ENCODE measurements at places on chromosomes 3 and 15.

- DNase-seq = no peak
Measured at GRCh38 chr3:141021261-141021660, 29.9 kb upstream of the SPSB4 start.

DNA sequence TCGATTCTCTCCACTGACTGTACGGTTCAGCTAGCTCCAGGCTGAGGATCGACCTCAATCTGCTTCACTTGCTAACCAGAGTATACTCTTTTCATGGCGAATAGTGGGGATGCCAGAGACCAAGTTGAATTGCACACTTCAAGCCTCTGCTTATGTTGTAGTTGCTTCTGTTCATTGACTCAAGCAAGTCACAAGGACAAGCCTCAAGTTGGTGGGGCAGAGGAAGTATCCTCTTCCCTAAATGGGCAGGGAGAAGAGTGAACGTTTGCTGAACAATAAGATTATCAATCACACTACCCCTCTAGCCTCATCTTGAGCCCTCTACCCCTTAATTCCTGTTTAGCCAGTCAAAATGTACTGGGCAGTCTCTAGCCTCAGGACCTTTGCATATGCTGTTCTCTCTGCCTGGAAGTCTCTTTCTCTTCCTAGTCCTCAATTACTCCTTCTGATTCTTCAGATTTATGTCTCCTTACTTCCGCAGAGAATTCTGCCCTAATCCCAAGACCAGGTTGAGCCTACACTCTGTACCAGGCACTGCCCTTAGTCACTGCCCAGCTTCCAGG lies 390.4 kb upstream of the PROK2 start:
- DNase-seq = no peak

GRCh38 chr3:26522919-26523318 lies 99.7 kb upstream of the LRRC3B start:
- no peak for DNase-seq

- DNase-seq = no peak
Measured at GRCh38 chr15:39357480-39358268, 223.2 kb upstream of the THBS1 start.

DNA sequence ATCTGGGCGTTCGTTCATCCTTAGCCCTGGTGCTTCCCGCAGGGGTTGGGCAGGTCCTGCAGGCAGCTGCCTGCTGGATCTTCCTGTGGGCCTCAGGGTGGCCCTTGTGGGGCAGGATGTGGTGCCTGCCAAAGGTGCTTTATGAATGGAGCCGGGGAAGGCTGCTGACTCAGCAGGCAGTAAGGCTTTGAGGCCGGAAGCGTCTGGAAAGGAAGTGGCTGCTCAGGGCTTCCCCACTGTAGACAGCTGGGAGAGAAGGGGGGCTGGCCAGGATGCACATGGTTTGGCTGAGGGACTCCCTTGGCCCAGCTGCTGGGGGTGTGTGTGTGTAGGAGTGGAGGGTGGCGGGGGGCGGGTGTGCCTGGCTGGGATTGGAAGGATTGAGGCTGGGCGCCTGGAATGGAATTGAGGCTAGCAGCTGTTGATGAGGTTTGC lies 12.9 kb downstream of the CD276 start:
- peak; percentile 85 for DNase-seq

DNA sequence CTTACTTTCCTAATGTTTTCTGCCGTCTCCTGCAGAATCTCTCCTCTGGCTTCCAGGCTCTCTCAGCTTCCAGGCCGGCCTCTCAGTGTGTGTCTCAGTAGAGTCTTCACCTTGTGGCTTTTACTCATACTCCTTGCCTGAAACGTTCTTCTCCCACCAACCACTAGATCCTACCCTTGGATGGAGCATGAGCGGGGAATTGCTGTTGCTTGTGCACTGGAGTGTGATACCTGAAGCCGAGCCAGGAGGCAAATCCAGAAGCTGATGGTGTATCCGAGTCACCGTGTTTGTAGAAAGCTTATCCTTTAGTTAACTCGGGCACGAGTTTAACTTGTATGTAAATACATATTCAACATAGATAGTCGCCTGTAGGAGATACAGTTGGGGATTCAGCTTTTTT lies 285.0 kb upstream of the C2CD4B start:
- no peak for DNase-seq

DNA sequence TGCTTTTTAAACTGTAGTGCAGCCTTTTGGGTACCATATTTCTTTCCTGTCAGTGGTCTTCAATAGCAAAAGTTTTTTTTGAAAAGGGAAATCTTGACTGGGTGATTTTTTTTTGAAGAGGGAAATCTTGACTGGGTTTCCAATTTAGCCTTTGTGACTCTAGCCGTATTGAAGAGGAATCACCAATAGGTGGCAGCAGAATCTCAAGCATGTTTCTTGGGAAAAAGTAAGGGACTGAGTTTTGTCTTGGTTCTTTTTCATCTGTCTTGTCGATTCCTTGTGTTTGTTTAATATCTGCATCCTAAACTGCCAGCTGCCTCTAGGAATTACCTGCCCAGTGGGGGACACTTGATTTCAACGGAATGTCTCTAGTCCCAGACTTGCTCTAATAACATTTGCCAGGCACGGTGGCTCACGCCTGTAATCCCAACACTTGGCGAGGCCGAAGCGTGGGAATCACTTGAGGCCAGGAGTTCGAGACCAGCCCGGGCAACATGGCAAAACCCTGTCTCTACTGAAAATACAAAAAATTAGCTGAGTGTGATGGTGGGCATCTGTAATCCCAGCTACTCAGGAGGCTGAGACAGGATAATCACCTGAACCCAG lies 89.2 kb downstream of the RBPMS2 start:
- DNase-seq = no peak

DNA sequence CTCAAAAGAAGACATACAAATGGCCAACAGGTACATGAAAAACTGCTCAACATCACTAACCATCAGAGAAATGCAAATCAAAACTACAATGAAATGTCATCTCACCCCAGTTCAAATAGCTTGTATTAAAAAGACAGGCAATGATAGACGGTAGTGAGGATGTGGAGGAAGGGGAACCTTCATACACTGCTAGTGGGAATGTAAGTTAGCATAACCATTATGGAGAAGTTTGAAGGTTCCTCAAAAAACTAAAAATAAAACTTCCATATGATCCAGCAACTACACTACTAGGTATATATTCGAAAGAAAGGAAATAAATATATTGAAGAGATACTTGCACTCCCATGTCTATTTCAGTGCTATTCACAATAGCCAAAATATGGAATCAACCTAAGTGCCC lies 62.8 kb upstream of the PPARG start:
- DNase-seq = no peak

DNA sequence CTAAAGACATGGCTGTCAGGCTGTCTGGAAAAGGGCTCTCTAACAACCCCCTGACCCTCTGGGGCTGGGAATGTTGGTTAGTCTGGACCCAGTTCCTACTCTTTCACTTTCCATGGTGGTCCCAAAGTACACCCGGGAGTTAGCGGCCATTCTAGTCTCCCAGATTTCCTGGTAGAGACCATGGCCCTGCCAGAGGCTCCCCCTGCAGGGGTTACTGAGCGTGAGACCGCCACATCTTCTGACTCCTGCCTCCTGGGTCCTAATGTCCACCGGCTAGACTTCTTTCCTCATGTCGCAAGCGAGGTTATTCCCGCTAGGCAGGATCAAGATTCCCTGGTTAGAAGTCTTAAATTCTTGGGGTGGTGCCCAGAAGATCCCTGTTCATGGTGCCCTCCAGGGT lies 540.0 kb upstream of the ROBO1 start:
- DNase-seq = no peak

DNA sequence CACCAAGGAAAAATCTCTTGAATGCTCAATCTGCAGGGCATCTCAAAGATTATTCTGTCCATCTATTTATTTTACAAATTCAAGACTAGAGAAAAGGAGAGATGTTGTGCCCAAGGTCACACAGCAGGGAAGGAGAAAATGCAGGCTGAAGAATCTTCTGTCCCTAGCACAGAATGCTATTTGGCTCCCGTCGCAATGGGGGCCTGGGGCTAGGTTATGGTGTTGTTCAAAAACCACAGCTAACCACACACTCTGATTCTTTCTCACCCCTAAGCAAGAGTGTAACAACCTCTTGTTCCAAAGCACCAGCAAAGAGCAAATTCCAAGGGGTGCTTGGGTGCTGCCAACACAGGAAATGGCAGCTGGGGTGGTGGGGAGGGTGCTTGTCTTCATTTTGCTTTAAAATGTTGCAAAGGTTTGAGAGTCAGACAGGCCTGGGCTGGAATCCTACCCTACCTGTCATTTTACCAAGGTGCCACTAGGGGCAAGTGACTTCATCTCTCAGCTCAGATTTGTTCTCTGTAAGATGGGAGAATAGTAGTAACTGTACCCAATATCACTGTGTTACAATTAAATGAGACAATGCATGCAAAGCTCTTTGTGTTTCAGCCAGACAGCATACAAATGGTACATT lies 112.5 kb downstream of the ADAMTS9 start:
- DNase-seq = no peak

DNA sequence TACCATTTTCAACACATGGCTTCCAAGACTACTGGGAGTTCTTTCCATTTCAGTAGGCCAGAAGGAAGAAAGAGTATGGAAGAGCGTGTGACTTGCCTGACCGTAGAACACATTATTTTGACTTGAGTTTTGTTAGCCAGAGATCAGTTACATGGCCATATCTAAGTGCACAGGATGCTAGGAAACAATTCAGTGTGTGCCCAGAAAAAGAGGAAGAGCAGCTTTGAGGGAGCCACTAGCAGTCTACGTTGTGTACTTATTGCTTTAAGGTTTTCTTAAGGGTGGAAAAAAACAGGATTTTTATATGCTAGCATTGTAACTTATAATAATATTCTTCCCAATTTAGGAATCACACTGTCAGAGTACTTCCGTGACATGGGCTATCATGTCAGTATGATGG lies 44.1 kb upstream of the GRAMD1C start:
- no peak for DNase-seq

DNA sequence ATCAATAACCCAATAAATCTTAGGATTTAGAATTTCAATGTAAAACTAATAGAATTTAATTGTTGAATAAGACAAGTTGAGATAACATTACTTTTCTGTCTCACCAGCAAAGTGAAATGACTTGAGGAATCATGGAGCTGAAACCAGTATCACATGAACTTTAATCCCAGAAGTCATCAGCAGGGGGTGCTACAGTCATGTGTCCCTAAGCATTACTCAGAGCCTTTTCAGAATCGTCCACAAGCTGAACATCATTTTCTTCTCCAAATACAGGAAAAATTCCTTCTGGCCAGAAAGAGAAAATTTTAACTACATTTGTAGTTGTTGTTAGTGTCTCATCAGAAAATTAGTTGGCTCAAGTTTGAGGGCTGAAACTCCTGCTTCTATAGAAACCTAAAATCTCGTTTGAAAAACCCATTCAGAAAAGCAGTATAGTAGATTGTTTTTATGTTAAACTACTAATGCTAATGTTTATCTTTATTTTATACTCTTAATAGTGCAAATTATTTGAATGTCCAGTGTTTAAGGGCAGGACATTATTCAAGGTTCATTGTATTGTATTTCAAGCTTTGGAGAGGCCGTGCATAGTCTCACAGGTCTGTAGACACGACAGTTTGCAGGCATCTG lies 384.1 kb downstream of the PLOD2 start:
- DNase-seq = no peak

DNA sequence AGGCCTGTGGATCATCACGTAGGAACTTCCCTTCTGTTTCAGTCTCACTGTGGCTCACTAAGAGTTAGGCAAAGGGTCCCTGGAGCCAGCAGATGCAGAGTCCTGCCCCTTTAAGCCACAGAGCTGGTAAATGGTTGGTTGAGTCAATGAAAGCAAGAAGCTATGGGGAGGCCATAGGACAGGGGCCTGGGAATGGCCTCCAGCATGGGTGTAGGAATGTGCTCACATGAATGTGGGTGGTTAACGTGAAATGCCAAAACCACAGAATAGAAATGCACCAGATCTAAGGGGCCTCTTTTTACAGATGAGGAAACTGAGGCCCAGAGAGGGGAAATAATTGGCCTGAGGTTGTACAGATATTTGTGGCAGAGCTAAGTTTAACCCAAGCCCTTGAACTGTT lies 150.3 kb downstream of the TLE3 start:
- no peak for DNase-seq

DNA sequence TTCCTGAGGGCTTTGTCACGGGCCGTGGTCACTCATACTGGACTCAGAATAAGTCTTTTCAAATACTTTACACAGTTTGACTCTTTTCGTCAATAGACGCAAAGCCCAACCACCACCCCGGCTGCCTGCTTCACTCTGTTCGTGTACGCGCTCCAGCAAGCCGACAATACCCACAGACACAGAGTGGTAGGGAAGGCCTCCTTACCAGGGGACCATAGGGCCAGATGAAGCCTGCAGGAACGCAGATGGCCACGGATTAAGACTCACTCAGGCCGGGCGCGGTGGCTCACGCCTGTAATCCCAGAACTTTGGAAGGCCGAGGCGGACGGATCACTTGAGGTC lies 29.7 kb downstream of the EFCAB12 start:
- DNase-seq = no peak

DNA sequence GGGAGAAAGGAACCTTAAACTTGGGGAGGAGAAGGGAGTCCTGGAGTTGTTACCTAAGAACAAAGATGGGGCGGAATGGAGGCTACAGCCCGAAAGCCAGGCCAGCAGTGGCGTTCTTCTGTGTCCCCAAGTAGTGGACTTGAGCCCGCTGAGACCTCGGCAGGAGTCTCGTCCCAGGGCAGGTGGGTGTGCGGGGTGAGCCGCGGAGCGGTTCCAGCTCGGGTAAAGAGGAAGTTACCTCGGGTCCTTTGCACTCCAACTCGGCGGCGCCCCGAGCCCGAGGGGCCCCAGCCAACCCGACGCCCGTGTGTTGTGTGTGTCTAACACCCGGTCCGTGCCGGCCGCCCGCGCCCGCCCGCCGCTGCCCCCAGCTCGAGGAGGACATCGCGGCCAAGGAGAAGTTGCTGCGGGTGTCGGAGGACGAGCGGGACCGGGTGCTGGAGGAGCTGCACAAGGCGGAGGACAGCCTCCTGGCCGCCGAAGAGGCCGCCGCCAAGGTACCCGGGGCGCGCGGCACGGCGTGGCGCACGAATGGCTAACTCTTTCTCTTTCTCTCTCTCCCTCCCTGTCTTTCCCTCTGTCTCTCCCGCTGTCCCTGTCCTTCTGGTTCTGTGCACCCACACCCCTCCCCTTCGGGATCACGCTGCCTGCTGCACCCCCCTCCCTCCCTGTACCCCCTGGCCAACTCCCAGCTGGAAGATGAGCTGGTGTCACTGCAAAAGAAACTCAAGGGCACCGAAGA lies 959 bp downstream of the TPM1 start:
- peak; percentile 76 for DNase-seq

GRCh38 chr15:59352683-59353082 lies 20.0 kb downstream of the MYO1E start:
- no peak for DNase-seq

DNA sequence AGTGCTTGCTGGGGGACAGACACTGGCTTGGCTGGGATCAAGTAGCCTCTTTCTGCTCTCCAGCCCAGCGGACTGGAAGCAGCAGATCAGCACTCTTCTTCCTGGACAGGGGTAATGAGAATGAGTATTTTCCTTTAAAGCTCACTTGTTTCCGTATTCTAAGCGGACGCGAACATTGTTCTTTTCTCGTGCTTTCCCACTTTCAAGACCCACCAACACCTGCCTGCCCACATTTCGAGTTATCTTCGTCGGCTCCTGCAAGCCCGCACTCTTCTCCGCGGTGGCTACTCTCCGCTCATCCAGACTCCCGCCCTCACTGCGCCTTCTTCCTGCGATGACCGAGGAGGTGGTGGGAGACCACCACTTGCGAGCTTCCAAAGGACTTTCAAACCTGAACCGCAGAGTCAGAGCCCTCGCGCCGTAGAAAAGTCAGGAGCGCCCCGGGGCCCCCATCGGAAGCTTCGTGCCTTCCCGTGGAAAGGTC lies 1.6 kb upstream of the PPM1L start:
- DNase-seq = peak; percentile 39

GRCh38 chr3:165339753-165340152 lies 143.6 kb upstream of the SLITRK3 start:
- DNase-seq = no peak
